ENCODE measurements at places on chromosomes 5 and 9.

DNA sequence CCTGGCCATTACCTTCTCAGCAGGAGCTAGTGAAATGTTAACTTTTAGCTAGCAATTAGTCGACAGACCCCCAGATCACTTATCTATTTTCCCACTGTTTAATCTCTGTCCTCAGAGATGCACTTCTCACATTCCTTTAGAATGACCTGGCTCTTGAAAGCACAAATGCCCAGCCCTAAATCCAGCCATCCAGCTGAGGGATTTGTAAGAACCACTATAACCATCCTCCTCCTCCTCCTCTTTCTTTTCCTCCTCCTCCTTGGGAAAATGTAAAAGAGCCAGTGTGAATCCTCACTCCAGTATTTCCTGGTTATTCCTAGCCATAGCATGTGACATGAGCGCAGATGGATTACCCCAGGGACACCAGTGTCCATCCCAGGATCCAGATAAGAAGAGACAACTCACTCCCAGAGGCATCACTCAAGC, 124.3 kb downstream of the ENC1 start:
- no peak for DNase-seq

GRCh38 chr5:67963789-67964519, 251.6 kb upstream of the PIK3R1 start:
- DNase-seq = no peak

- DNase-seq = no peak
Observed at GRCh38 chr5:145752534-145752933, 82.6 kb downstream of the PRELID2 start.

GRCh38 chr5:17080361-17080760, 137.1 kb upstream of the BASP1 start:
- no peak for DNase-seq

Data from left hindlimb (tissue), 1 donor.